Stimulated activated CD4-positive, alpha-beta T cell treated with anti-CD3 and anti-CD28 coated beads, TNF-alpha, amount 100 ng/mL, for 1 hour (primary cell): ENCODE measurements at places on chromosomes 12 and 14.

DNA sequence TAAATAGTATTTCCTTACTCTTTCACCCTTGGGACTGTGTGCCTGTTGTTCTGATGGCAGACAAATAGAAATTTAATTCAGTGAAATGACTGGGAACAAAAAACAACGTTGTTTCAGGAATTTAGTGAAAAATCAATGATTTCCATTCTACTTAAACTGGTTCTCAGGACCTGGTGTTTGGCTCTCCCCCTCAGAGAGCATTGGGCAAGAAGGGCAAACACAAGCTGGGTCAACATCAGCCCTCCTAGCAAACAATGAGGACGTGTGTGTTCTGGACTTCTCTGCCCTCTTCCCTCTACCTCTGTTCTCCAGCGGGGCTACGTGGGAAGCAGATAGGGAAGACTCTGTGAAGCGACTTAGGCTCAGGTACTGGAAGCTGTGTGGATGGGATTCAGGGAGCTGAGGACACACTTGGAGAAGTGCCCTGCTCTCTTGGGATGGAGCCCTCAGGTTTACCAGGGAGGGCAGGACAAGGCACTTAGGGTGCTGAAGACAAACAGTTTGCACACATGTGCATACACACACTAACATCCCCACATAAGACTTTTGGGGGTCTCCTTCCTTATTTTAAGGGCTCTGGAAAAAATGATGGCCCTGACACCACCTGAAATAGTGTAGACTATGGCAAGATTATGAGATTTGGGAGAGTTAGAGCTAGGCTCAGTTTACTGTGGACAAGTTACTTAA lies 7.6 kb upstream of the SERPINA1 start:
- DNase-seq, result no peak

- DNase-seq, result no peak
Observed at GRCh38 chr12:80239867-80240266, 140.5 kb downstream of the OTOGL start.

GRCh38 chr14:104866451-104867370 lies 1.6 kb downstream of the CEP170B start:
- DNase-seq, result no peak

- no peak for DNase-seq
Observed at GRCh38 chr14:24861083-24861630, 188.8 kb downstream of the STXBP6 start.

GRCh38 chr12:52748578-52748977 lies 28.6 kb downstream of the KRT76 start:
- DNase-seq, result no peak

GRCh38 chr14:39320318-39320717 lies 86.6 kb downstream of the MIA2 start:
- no peak for DNase-seq

DNA sequence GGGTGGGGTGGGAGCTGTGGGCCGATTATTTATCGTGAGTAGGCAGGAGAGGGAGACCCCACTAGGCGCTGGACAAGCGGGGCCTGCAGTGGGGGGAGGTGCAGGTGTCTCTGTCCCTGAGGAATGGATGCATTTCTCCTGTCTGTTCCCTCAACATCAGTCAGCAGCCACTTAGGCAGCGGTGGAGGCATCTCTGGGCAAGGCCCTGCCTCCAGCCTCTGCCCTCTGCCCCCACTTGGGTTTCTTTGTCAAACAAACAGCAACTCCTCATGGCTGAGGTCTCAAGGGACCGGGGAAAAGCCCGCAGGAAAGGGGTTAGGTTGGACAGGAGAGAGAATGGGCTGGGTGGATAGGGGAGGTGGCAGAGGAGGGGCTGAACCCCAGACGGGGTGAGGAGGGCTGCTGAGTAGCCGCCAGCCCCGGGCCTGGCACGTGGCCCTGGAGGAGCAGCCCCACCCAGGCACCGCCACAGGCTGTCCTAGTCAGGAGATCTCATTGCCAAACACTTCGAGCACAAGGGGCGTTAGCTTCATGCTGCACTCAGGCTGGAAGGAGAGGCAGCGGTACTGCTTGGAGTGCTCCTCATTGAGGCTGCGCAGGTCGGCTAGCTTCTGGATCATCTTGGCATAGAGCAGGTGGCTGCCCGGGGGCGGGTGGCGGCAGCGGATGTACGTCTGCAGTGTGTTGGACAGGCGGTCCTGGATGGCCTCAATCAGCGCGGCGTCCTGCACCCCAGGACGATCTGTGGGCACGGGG lies 24.7 kb upstream of the HDAC7 start:
- no peak for DNase-seq

DNA sequence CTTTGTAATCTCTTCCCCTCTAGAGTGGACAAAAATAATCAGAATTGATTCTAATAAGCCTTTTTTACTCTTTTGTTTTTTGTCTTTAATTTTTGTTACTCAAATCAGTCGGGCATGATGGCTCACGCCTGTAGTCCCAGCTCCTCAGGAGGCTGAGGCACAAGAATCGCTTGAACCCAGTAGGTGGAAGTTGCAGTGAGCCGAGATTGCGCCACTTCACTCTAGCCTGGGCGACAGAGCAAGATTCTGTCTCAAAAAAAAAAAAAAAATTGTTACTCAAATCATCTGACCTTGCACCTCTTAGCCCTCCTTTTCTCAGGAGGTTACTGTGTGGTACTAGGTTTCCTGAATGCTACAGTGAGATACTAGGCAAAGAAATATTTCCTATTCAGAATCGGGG lies 280.6 kb downstream of the PDZRN4 start:
- no peak for DNase-seq

- no peak for DNase-seq
Observed at GRCh38 chr14:56905282-56905681, 95.0 kb upstream of the OTX2 start.

- DNase-seq, result no peak
Observed at GRCh38 chr12:25197608-25198007, 2.6 kb downstream of the ETFRF1 start.

DNA sequence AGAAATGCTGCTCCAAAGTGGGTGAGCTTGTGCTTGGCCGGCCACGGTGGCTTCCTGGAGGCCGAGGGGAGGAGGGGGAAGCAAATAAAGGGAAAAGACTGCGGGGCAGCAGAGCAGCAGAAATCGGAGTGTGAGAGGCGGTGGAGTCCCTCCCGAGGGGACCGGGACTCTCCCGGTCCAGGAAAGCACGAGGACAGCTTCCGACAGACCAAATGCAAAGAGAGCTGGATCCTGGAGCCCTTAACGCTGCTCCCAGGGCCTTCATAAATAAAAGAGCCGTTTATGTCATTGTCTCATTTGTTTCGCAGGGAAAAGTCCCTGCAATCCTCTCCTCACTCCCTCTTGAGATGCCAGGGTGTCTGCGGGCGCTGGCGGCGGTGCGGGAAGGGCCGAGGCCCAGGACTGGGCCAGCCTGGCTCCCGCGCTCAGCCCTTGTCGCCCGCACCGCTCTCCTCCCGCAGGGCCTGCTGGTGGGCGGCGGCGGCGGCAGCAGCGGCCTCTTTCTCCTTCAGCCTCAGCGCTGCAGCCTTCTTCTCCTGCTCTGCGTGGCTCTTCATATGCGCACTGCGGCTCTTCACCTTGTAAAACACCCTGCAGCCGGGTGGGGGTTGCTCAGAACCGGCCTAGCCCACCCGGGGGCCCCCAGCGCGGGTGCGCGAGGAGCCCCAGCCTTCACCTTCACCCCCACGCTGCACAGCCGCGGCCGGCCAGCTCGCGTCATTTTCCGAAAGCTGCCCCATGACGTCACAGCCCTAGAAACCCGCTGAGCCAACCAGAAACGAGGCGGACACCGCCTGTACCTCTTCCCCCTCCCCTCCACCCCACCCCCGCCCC lies 4.5 kb upstream of the PNMA1 start:
- no peak for DNase-seq

GRCh38 chr12:68131867-68132414 lies 27.6 kb downstream of the IFNG start:
- no peak for DNase-seq

DNA sequence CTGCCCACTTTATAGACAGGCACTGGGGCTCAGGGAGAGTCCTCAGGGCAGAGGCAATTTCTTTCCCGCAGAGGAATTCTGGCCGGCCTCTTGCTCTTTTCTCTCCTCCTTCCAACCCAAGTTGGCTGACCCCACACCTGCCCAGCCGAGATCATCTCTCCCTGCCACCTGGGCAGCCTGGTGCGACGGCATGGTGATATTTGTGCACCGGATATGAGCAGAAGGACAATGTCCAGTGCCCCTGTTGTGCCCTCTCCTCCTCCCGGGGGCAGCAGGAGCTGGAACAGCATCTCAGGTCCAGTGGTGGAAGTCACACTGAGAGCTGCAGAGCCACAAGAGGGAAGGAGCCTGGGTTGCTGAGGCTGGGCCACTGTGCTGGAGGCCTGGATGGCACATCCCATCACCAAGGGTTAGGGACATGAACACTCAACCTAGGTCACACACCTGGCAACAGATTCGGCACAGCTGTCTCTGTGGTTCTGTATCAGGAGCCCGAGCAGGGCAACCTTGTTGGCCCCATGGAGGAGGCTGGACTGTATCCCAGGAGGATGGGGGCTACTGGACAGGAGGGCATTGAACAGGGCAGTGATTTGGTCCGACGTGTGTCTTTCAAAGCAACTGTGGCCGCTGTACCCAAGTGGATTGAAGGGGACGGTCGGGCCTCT lies 57.7 kb upstream of the DIO3 start:
- DNase-seq, result no peak

GRCh38 chr14:56754921-56755320 lies 55.4 kb downstream of the OTX2 start:
- no peak for DNase-seq

DNA sequence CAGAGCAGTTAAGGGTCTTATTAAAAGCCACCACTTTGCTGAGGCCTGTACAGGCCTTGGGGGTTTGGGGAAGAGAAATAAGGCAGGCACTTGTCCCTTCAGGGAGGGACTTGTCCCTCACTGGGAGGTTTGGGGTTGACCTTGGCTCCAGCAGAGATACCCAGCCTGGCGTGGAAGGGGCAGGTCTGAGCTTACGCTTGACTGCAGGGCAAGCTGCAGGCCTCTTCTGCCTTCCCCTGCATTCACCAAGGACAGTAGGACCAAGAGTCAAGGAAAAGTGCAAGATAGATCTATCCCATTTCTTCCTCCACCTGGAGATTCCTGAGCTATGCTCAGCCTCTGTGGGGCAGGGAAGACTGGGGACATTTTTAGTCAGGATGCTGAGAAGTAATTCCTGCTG lies 154.3 kb downstream of the SMOC1 start:
- no peak for DNase-seq

DNA sequence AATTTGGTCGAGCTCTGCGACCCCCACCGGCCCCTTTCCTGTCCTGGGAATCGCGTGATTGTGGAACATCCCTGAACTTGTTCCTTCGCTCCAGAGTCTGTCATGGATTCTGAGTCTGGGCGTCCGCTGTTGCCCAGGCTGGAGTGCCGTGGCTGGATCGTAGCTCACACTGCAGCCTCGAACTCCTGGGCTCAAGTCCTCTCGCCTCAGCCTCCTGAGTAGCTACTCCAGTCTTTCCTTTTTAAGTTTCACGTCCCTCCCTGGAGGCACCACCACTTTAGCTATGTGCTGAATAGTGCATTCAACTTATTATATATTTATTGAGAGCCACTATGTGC lies 698 bp downstream of the ACOT6 start:
- DNase-seq, result no peak

DNA sequence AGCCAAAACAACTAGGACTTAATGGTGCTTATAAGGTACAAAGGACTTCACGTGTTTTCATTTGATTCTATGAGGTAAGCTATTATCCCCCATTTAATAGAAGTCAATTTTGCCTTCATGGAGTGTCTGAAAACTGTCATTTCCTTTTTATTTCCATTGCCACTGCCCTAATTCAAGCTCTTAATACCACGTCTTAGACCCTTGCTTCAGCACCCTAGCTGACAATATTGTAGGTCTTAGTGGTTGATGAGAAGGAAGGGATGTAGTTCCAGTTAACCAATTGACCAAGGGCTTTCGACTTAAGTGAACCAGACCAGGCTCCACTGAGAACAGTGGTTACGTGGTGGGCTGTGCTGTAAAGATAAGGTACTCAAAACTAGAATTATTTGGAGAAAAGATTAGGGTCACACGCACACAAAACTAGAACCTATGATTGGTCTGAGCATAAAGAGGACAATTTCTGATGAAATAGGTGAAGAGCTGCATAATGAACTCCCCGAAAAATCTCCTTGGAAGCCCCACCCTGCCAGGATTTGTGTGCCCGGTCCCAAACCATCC lies 9.6 kb upstream of the ASIC1 start:
- DNase-seq, result no peak

- no peak for DNase-seq
Observed at GRCh38 chr12:29396774-29397173, 15.8 kb upstream of the ERGIC2 start.

DNA sequence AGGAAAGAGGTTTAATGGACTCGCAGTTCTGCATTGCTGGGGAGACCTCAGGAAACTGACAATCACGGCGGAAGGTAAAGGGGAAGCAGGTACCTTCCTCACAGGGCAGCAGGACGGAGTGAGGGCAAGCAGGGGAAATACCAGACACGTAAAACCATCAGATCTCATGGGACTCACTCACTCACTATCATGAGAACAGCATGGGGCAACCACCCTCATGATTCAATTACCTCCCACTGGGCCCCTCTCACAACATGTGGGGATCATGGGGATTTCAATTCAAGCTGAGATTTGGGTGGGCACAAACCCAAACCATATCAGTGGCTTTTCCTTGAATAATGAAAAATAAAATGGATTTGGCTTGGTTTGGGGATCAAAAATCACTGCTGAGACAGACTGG lies 380.5 kb downstream of the VRK1 start:
- no peak for DNase-seq

DNA sequence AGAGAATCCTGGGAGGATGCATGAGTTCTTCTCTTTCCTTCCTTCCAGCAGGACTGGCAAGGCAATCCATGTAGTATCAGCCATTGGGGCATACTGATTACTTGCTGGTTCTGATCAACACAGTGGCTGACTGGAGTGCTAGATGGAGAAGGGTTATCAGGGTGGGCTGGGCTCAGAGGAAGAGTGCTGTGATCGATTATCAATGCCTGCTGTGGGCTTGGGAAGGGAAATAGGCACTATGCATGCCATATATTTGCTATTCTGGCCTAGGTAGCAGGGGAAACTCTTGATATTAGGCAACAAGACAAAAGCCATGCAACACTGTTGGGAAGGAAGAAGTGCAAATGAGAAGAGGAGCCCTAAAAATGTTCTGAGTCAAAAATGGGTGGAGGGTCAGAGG lies 45.8 kb downstream of the HRK start:
- no peak for DNase-seq

GRCh38 chr12:25332143-25332542 lies 81.4 kb upstream of the KRAS start:
- DNase-seq, result no peak

GRCh38 chr12:105819549-105819948 lies 319.2 kb downstream of the NUAK1 start:
- no peak for DNase-seq
